Left forelimb (tissue), 1 donor: ENCODE measurements at places on chromosomes 5 and 9.
A peak's percentile ranks its signal among the peaks of the same experiment; 100 is the strongest.

DNA sequence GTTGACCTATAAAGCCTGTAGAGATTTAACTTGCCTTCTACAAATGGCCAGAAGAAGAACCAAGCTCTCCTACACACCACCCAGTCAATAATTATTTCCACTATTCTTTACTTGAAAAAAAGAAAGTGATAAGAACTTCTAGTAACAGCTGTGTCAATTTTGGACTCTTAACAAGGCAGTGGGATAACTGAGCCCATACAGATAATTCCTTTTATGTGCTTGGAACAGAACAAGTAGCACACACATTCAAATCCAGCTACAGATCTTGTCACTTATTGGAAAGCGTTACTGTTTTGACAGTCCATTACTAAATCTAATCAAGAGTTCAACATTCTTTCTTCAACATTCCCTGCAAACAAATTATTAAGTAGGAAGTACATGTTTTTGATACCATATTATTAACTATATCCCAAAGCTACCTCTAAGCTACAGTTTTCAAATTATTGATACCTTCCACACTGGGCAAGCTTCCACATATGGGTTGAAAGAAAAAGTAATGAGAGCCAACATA lies 6.3 kb downstream of the PTGER4 start:
- no peak for DNase-seq

GRCh38 chr9:97907046-97907445 lies 15.3 kb downstream of the TRMO start:
- no peak for DNase-seq

GRCh38 chr5:157827423-157827822 lies 31.5 kb downstream of the CLINT1 start:
- no peak for DNase-seq

DNA sequence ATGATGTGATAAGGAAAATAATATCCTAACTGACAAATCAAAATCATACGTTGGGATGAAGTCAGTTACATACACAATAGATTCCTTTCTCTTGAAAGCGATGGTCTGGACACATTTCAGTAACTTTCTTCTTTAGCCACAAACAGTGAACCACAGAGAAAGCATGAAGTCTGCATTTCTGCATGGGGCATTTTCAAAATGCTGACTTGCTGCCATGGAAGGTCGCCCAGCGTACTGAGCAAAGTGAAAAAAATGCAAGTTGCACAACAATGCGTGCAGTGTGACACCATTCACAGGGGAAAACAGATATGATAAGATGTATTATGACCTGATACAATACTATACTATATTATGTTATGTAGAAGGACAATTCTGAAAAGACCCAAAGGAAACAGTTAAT lies 146.3 kb downstream of the SNX18 start:
- no peak for DNase-seq

DNA sequence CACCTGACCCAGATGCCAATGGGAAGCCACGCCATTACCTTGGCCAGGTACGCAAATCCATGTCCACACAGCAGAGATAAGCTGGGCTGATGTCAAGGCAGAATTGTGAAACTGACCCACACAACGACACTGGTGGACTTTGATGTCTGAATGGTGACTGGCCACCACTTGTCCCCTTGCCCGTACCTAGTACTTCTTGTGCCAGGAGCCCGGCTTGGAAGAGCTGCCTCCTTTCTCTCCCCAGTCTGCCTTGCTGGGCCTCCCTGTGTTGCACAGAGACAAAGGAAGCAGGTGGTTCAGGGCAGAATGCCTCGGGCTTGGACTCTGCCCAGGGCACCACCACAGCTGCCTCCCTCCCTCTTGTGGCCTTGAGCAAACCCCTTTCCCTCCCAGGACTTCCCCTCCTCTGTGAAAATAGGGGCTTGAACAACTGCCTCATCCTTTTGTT lies 23.3 kb downstream of the PTGES2 start:
- DNase-seq, result no peak

DNA sequence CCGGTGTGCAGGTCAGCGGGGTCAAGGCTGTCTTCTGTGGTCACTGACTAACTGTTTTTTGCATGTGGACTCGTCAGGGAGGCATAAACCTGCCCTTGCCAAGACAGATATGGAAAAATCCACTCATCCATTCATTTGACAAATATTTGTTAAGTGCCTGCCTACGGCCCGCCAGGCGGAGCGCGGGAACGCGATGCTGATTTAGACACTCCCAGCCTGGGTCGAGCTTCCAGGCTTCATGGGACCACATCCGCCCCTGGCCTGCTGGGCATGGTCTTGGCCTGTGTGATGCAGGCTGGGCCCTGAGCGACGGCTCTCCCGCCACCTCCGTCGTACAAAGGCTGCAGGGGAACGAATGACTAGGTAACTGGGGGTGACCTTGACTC lies 18.1 kb downstream of the MYMK start:
- no peak for DNase-seq

DNA sequence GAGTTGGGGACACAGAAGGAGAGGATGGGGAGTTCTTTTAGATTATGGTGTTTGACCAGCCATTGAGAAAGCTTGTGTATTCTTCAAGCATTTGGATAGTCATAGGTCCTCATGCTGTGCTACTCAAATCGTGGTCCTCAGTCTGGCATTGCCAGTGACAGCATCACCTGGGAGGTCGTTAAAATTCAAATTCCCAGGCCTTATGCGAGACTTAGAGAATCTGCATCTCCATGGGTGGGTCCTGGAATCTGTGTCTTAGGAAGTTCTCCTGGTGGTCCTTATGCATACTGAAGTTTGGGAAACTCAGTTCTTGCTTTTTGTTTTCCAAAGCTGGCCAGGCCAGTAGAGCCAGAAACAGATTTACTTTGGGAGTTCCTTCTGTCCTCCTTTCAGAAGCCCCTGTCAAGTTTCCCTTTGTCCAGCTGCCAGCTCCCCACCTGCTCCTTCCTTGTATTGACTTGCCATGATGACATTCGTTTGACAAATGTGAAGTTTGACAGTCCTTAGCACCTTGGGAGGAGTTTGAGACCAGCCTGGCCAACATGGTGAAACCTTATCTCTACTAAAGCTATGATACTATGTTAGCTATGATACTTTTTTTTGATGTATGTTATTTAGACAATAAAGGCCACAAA lies 95.6 kb downstream of the PALM2AKAP2 start:
- DNase-seq, result no peak

DNA sequence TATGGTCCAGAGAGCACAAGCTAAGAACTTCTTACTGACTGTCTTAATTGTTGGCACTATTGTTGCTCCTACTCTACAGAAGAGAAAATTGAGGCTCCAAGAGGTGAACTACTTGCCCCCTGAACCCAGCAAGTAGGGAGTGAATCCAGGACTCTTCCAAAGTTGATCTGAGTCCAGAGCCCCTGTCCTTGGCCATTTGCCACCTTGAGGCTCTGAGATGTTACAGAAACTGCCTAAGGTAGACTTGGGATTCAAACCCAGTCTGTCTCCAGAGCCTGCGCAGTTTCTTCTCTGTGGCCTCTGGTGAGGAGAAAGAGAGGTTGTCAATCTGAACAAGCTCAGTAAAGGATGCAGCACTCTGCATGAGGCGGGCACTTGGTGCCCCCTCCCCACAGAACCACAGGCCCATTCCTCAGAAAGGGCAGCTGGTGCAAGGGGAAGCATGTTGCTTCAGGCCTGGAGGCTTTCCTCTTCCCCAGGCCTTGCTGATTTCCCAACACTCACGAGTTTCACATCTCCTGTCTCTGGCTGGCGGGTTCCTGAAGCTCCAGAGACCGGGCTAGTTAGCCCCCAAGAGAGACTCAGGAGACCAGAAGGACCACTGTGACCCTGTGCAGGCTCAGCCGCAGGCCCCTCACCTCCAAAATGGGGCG lies 2.9 kb upstream of the LCP2 start:
- DNase-seq, result peak; percentile 8

DNA sequence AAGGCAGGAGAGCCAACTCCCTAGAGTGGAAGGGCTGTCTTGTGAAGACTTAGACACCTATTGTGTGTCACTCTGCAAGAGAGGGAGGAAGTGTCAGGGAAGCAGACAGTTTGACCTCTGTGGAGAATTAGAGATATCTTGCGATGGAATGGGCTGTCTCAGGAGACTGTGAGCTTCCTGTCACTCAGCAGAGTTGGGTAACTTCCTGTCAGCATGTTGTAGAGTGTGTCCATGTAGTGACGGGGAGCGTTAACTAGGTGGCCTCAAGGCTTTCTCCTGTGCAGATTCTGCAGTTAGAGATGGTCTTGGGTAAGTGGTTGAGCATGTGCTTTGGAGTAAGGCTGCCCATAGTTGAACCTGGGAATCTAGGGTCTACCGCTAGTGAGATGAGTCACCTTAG lies 136.5 kb downstream of the KIF4B start:
- DNase-seq, result no peak

DNA sequence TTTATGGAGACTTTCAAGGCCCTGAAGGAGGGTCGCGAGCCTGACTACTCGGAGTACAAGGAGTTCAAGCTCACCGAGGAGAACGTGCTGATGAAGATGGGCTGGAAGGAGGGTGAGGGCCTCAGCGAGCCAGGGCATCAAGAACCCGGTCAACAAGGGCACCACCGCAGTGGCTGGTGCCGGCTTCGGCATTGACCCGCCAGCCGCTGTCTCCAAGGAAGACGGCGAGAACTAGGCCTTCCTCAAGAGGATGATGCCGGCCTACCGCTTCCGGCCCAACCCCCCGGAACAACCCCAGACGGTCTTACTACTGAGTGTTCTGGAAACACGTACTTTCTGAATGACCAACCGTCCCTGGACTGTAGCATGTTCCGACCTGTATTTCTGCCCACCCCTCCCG lies 169.2 kb downstream of the HINT1 start:
- no peak for DNase-seq

GRCh38 chr5:162068412-162068811 lies 839 bp downstream of the GABRG2 start:
- DNase-seq, result peak; percentile 64

DNA sequence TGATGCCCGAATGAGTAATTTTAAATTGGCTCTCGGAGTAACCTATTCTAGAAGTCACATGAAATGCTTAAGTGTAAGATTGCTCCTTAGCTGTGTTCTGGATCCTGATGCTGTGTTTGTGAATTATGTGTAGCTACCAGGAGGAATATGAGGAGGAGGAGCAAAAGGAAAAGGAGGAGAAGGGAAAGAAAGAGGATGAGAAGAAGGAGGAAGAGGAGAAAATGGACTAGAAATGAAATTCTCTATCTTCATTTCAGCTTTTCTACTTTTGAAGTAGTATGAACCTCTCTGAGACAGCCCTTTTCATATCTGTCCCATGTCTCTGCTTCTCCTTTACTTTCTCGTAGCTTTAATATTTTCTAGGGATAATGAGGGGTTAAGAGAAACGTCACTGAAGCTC lies 119.4 kb upstream of the ACTBL2 start:
- no peak for DNase-seq

DNA sequence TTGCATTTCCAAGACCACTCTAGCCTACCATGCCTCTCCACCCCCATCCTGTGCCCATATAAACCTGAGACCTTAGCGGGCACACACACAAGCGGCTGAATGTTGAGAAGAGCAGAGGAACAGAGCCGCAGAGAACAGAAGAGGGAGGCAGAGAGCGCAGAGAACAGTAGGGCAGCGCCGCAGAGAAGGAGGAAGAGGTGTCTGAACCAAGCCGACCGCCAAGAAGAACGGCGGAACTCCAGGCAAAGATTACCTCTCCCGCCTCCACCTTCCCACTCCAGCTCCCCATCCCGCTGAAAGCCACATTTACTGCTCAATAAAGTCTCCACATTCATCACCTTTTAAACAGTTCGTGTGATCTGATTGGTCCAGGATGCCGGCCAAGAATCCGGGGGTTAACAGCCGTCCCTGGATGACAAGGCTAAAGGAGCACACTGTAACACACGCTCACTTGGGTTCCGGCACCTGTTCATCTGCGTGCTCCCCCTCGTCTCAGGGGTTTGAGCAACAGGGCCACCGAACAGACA lies 33.2 kb downstream of the GRIN3A start:
- peak; percentile 64 for DNase-seq

GRCh38 chr5:15798006-15798405 lies 298.0 kb downstream of the FBXL7 start:
- no peak for DNase-seq
